GM06990 (cell line): ENCODE measurements at places on chromosomes 1 and 21.

- no peak for DNase-seq
Observed at GRCh38 chr1:192589813-192590212, 14.2 kb downstream of the RGS1 start.

DNA sequence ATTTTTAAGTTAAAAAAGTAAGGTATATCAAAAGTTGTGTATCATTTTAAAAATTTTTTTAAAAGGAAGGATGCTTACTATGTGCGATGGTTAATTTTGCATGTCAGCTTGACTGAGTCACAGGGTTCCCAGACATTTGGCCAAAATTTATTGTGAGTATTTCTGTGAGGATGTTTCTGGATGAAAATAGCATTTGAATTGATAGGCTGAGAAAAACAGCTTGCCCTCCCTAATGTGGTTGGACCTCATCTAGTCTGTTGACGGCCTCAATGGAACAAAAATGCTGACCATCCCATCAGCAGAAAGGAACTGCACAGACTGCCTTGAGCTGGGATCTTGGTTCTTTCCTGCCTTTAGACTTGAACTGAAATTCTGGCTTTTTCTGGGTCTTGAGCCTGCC is 724.5 kb downstream of the NCAM2 start:
- no peak for DNase-seq

GRCh38 chr1:182764029-182764727 is 25.4 kb upstream of the NPL start:
- DNase-seq = no peak

- no peak for DNase-seq
Observed at GRCh38 chr1:82141390-82141789, 340.7 kb downstream of the ADGRL2 start.

- no peak for DNase-seq
Observed at GRCh38 chr1:20785907-20786252, 1.2 kb downstream of the HP1BP3 start.

DNA sequence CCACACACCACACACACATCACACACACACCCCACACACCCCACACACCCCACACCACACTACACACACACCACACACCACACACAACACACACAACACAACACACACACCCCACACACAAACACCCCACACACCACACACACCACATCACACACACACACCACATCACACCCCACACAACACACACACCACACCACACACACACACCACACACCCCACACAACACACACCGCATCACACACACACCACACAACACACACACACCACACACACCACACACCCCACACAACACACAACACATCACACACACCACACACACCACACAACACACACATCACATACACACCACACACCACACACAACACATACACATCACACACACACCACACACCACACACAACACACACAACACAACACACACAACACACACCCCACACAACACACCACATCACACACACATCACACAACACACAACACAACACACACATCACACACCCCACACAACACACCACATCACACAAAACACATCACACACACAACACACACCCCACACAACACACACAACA is 2.4 kb downstream of the LYPD8 start:
- no peak for DNase-seq

- DNase-seq = no peak
Observed at GRCh38 chr21:18041012-18041411, 203.6 kb upstream of the CHODL start.

GRCh38 chr1:26705788-26706311 is 10.0 kb downstream of the ARID1A start:
- no peak for DNase-seq

DNA sequence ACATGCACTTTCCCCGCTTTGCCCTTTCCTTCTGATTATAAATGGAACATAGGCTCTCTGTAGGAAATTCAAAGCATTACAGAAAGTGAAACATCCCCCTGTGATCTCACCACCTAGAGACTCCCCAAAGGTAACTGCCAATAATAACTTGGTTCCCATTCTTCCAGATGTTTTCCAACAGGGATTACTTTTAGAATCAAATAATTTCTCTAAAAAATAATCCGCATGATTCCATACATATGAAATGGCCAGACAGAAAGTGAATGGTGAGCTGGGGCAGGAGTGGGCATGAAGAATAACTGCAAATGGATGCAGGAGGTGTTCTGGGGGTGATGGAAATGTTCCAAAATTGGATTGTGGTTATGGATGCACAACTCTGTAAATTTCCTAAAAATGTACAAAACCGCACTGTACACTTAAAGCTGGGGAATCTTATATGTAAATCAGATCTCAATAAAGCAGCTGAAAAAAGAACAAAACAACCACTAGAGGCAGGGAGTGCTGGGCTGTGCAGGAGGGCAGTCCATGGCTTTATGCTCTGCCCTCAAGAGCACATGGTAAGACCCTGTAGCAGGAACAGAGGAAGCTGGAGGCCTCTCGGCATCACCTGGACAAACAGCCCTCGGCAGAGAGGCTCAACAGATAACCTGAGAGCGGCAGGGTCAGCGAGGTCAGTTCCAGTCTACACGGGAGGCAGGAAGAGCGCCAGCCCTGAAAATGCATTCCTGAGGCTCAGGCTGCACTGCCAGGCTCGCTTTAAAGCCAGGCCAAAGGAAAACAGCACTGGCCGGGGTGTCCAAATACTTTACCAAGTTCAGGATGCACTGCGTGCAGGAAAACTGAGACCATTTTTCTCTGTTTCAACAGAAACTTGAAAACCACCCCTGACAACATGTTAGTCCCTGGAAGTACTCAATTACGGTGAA is 39.7 kb downstream of the CAPZB start:
- no peak for DNase-seq

GRCh38 chr1:171929121-171929520 is 87.8 kb downstream of the DNM3 start:
- DNase-seq = no peak

- DNase-seq = peak; percentile 87
Observed at GRCh38 chr1:223142795-223143536, at the start of gene TLR5. Gene TLR5 (minus strand): TSS chr1:223143248. CDS start chr1:223113031, 30,217 bp downstream.

DNA sequence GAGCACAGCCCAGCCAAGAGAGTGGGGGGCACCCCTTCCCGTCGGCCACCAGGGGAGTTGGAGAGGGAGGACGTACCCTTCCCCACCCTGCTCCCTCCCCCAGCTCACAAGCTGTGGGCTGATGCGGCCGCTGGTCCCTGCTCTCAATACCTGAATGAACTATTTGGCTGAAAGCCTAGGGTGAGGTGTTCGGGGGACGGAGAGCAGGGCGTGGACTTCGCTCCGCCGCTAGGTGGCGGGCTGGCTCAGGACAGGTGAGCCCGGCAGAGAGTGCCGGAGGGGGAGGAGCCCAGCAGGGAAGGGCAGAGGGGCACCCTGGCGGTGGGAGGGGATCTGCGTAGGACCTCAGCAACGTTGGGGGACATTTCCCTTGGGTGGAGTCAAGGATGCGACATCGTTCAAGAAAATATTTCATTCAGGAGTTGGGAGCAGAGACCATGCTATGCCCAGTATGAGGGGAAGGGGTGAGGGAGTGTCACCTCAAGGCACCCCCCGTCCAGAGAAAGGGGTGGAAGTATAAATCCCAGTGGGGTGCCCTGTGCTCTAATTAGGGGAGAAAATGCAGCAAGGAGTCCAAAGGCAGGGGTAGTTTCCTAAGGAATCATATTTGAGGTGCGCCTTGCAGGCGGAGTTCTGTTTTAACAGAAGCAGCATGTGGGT is 12.0 kb upstream of the RHBG start:
- DNase-seq = peak; percentile 61

DNA sequence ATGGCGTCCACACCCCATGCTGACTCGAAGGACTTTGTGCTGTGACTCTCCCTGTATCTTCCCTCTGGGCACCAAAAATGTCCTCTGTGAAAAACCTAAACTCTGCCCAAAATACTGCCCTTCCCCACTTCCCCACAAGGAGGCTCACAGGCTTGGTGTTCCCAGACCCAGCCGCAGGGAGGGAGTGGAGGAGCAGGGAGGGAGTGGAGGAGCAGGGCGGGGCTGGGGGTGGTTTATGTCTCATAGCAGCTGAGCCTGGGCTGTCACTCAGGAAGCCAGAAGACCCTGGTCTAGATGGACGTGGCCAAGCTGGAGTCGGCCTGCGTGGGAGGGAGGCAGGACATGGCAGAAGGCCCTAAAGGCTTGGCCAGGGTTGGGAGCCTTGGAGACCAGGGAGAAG is 461.7 kb downstream of the PTPRU start:
- DNase-seq = no peak

GRCh38 chr1:182786223-182786994 is 3.2 kb upstream of the NPL start:
- no peak for DNase-seq

DNA sequence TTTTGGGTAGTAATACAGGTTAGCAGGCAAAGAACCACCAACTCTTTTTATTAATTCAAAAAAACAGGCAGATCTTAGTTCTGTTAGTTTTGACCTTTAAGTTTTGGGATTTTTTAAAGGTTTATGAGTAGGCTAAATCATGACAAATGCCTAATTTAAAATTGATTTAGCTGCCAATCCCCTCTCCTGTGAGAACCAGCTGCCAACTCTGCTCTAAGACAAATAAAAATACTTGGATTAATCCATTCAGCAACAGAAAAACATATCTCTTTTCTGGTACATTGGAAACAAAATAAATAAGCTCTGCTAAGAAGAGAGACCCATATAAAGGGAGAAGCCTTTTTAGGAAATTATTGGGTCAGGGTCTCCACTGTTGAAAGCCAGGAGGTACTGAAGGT is 160.8 kb downstream of the NTMT2 start:
- no peak for DNase-seq

GRCh38 chr1:84995484-84996334 is 1.2 kb downstream of the MCOLN2 start:
- peak; percentile 73 for DNase-seq

- no peak for DNase-seq
Observed at GRCh38 chr1:225343618-225344017, 84.2 kb downstream of the LBR start.

- peak; percentile 16 for DNase-seq
Observed at GRCh38 chr1:82979593-82980236, 1019.2 kb downstream of the TTLL7 start.

DNA sequence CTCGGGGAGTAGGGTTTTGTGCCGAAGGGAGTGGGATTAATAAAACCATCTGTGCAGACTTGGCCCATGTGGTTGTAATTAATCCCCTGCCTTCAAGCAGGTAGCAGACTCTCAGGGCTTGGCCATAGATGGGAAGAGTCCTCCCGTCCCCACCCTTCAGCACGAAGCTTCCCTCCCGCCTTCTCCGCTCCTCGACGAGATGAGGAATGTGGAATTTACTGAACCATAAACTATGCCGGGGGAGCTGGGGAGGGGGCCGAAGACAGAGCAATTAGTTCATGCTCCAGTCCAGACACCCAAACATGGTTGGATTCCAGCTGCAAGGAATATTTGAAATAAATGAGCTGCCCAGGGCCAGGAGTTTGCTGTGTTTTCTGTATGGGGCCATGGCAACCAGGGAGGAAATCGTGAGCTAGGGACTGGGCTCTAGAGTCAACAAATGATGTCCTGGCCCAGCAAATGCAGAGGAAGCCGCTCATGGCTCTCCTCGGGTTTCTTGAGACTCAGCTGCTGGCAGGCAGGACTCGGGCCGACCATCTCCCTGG is 78.8 kb downstream of the SPSB1 start:
- no peak for DNase-seq

DNA sequence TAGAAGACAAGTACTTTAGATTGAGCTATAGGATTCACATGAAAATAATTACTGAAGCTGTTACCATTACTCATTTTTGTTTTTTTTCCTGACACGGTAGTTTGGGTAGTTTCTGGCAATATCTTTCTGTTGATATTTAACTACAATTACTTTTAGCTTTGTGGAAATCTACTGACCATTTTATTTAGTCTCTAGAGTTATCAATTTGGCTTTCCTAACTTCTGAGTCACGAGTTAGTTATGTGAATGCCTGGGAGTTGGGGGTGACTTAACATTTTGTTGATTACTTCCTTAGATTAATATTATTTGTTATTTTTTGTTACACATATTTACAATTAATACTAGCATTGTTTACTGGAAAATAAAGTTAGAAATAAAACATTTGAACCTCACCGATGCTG is 160.6 kb downstream of the HMCN1 start:
- DNase-seq = no peak

DNA sequence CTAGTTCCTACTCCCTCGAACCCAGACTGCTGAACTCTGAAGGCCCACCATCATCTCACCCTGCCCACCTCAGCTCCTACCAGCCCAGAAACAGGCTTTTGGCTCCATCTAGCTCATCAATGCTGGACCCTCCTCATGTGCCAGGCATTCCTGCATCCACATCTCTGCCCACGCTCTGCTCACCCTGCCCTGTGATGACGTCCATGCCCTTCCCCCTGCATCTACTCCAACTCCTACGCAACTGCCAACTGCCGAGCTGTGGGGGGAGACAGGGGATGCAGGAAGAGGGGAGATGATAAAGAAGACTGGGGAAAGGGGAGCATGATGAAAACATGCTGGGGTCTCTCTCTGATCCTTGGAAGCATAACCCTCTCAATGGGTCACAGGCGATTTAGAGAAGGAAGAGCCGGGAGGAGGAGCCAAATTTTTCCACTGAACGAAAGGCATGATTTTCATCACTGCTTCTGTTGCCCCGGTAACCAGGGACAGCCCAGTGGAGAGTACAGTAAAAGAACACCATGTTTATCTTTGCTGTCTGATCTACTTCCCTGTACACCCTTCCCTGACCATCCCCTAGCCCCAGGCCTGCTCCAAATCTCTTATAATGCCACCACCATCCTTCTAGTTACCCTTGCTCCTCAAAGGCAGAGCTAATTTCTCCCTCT is 44.3 kb downstream of the CD34 start:
- DNase-seq = no peak

GRCh38 chr21:42820616-42821465 is 58.5 kb downstream of the WDR4 start:
- no peak for DNase-seq

DNA sequence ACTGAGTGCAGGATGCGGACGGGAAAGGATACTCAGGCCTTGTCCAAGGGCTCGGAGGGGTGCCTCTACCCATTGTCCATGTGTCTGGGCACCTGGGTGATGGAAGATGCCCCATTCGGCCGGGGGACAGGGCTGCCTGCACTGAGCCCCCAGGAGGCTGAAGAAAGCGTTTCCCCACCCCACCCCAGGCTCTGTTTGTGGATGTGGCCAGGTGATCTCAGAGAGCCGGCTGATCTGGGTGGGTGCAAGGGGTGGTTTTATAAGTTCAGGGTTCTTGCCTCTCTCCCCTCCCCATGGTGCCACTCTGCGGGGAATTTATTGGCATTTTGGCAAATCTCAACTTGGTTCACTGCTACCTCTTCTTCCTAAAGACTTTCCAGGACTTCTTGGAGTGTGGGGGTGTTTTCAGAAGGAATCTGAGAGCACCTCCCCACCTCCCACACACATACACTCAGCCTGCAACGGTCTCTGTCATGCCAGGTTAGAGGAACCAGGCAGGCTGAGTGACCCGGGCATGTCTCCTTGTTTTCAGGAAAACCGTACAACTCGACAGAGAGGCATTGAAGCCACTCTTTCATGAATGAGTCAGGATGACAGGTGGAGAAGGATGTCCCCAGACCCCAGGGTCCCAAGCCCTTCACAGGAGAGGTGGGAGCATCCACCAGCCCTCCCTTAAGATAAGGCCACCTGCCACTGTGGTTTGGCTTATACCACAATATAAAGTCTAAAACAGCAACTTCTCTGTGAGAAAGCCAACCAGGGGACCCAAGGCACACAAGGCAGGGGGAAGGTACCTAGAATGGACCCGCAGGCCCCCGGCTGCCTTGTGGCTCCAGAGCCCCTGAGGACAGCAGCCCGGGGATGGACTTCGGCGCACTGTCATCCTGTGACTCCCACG is 174.9 kb downstream of the ETS2 start:
- DNase-seq = no peak

GRCh38 chr1:221641811-221642210 is 100.1 kb downstream of the DUSP10 start:
- DNase-seq = no peak
